ENCODE measurements at places on chromosomes 5 and 9.

GRCh38 chr9:88786291-88787079 is 204.8 kb upstream of the S1PR3 start:
- DNase-seq: no peak

GRCh38 chr9:116467740-116468351 is 219.3 kb upstream of the TRIM32 start:
- DNase-seq: no peak

DNA sequence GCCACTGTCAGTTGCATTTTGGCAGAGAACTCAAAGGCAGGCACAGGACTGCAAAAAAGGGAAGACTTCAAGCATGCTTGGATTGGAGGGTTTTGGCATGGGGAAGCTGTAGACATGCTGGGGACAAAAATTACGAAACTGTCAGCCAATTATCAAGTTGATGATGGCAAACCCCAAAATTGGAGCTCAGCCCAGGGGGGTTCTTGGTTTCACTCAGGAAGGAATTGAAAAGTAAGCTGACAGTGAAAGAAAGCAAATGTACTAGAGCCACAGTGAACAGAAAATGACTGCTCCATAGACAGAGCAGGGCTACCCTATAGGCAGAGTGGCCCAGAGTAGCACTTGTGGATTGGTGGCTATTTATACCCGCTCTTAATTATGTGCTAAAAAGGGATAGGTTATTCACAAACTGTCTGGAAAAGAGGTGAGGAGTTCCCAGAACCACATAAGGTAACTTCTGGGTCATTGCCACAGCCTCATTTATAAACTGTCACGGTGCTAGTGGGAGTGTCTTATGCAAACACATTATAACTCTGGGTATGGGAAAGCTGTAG is 14.6 kb upstream of the CFAP95 start:
- no peak for DNase-seq

DNA sequence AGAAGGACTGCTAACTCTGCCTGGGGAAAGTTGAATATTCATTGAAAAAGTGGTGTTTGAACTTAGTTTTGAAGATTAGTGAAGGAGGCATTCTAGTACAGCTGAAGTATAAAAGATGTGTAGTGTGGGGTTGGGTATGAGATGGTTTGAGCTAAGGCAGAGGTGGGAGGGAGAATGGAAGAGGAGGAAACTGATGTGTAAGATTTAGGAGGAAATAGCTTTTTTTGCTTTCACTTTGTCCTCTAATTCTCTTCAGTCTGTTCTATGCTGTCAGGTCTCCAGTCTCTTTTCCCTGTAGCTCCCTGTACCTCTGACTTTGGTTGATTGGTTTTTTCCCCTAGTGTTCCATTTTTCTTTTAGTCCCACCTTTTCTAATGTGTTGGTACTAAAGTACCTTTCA is 9.0 kb downstream of the CREBRF start:
- DNase-seq: no peak
